Activated T-helper 1 cell treated with anti-CD3 and anti-CD28 coated beads, Interleukin-2, amount 50 U/mL, for 16 hours (primary cell): ENCODE measurements at places on chromosomes 13 and 19.

GRCh38 chr13:29802621-29803020, 47.8 kb downstream of the UBL3 start:
- no peak for DNase-seq

DNA sequence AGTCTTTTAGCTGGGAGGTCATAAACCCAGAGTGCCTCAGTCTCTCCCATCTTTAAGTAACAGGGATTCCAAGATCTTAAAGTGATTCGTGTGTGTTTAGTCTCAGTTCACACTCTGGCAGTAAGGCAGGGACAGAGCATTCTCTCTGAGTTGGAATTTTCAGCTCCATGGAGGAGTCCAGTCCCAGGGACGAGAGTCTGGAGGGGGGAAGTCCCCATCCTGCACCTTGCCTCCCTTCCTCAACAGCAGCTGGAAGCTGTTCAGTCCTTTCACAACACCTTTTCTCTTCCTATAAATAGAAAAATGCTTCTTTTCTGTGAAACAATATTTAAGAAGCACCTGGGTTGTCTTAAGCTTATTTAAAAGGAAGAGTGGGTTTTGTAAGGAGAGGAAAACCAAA, 82.0 kb downstream of the KLF5 start:
- no peak for DNase-seq

- DNase-seq, result no peak
These were observed 8.1 kb upstream of the CSNK1A1L start for GRCh38 chr13:37113534-37113933.

DNA sequence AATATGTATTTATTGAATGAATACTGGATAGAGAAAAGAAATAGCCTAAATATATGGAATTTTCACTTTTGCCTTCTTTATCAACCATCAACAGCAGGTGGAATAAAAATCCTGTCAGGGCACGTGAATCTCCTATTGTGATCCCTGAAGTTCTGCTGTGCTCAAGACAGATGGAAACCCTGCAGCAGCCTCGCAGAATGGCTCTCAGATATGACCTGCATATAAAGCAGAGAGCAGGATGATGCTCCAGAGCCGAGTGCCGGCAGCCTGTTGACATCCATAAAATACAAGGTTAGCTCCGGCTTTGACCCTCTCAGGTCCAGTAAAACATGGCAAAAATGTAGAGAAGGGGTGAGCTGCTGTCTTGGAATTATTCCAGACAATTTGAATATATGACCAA, 659.3 kb downstream of the DIAPH3 start:
- no peak for DNase-seq

DNA sequence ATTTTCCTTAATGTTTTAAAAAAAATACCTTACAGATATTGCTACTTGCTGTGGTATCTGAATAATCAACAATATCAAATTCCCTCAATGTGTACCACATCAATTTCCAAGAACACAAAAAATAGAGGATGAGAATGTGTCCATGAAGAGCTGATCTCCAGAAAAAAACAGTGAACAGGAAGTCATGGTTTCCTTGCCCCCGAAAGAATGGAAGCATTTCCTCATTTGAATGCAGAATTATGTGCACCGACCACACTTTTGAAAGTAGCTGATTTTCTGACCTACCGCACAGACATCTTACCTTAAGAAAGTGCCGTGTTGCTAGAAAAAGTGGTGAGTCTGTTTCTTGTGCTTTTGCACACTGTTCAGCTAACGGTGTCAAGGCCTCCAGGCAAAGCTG, 13.4 kb upstream of the EEF1AKMT1 start:
- no peak for DNase-seq

DNA sequence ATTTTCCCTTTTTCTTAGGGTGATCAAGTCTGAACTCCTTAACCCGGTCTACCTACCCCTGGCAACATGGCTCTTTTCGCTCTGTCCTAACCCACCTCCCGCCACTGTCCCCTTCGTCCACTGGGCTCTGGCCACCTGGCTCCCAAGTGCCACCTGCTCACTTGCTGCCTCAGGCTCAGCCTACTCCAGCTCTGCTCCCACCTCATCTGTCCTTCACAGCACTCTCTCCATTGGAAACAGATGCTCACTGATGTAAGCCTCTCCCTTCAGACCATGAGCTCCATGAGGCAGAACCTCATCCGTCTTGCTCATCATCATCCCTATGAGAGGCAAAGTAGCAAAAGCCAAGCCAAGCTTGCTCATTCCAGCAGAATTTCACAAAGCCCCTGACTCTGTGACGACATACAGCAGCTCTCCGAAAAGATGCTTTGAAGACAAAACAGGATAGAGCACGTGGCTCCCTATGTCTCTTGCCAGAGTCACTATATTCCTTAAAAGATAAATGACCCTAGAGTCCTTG, 35.3 kb upstream of the AMER2 start:
- no peak for DNase-seq

- DNase-seq, result no peak
These were observed 43.4 kb upstream of the PDCD5 start for GRCh38 chr19:32537580-32537979.

- no peak for DNase-seq
These were observed 127.1 kb downstream of the VWA8 start for GRCh38 chr13:41833831-41834230.

DNA sequence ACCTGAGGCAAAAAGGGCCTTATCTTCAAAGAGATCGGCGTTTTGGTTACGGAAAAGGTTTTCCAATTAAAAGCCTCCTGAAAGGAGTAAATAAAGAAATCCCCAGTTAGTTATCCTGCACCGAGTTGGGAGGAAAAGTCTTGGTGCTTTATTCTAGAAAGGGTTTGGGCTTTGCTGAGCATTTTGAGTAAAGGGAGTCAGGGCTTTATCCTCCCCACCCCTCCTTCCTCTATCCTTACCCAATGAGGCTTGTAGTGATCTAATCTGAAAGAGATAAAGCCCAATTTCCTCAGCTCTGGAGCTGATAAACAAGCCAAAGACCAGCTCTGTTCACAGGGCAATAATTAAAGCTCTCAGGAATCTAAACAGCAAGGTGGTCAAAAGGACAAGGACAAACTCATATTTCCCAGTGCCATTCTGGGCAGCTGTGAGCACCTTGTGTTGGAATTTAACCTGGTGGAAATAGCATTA, 188.9 kb upstream of the TSC22D1 start:
- DNase-seq, result no peak

DNA sequence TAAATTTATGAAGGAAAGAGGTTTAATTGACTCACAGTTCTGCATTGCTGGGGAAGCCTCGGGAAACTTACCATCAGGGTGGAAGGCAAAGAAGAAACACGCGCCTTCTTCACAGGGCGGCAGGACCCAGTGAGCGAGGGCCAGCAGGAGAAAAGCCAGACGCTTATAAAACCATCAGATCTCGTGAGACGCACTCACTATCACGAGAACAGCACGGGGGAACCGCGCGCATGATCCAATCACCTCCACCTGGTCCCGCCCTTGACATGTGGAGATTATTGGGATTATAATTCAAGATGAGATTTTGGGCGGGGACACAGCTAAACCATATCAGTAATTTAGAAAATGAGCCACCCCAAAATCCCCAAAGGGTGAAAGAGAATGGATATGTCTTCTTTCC, 187.1 kb downstream of the RAP2A start:
- no peak for DNase-seq

DNA sequence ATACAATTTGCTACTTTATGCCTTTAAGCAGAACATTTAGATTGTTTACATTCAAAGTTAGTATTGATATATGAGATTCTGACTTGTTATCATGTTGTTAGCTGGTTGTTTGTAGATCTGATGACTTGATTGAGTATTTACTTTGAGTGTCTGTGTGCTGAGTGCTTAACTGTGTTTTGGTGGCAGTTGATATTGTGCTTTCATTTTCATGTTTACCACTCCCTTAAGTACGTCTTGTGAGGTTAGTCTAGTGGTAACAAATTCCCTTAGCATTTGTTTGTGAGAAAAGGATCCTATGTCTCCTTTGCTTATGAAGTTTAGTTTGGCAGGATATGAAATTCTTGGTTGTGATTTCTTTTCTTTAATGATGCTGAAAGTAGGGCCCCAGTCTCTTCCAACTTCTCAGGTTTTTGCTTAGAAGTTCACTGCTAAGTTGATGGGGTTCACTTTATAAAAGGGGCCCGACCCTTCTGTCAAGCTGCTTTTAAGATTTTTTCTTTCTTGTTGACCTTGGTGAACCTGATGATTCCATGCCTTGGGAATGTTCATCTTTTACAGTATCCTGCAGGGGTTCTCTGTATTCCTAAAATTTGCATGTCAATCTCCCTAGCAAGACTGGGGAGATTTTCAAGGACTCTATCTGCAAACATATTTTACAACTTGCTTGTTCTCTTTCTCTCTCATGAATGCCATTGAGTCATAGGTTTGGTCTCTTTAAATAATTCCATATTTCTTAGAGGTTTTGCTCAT, 1095.4 kb upstream of the PCDH20 start:
- DNase-seq, result no peak

DNA sequence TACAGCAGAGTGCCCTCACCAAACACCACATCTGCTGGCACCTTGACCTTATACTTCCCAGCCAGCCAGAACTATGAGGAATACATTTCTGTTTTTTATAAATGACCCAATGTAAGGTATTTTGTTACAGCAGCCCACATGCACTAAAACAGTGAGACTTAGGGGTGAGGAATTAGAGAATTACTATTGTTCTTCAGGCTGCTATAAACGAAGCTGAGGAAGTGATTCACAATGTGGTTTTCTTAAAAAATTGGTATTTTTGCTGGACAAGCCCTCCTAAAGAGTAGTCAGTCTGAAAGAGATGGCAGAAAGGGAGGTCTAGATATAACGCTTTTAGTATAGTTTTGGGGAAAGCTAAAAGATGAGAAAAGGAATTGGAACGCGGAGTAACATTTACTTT, 101.0 kb downstream of the SLITRK6 start:
- no peak for DNase-seq

GRCh38 chr13:78409172-78409571, 194.2 kb downstream of the POU4F1 start:
- no peak for DNase-seq

GRCh38 chr13:106096661-106097092, 438.8 kb downstream of the EFNB2 start:
- DNase-seq, result no peak

- DNase-seq, result no peak
These were observed 12.0 kb upstream of the NANOS3 start for GRCh38 chr19:13864667-13865570.

DNA sequence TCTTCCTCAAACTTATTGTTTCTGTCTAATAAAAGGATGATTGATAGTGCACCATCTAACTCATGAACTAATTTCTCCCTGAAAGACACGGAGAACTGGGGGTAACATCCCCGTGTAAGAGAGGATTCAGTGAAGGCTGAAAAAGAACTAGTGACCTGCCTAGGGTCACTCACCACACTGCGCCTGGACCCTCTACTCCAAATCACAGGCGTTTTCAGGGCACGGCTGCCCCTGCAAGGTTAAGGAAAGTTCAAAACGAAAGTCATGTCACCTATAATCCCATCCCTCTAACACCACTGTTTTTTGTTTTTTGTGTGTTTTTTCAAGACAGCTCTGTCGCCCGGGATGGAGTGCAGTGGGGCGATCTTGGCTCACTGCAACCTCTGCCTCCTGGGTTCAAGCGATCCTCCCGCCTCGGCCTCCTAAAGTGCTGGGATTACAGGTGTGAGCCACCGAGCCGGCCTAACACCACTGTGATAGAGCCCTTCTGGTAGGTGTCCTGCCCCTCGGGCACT, 8.7 kb downstream of the URAD start:
- no peak for DNase-seq

DNA sequence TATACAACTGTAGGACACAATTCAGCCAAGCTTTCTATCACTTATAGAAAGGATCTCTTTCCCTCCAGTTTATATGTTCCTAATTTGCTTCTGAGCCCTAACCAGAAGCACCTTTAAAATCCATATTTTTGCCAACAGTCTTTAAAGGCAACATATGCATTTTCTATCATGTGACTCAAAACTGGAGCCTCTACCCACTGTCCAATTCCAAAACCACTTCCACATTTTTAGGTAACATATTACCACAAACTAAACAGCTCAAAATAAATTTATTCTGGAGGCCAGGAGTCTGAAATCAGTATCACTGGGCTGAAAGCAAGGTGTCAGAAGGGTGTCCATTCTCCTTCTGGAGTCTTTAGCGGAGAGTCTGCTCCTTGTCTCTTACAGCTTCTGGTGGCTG, 15.9 kb upstream of the EFNB2 start:
- DNase-seq, result no peak

DNA sequence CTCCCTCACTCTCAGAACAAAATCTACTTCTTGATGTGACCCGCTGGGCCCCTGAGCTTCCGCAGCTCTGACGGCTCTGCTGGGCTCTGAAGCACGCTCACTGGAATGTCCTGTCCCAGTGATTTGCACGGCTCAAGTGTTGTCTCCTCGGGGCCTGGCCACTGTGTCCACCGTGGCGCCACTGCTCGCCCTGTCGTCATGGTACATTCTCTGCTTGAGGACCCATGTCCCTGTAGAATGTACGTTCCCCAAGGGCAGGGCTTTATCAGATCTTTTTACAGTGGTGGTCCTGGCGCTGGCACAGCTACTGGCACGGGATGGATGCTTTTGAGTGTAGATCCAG, 12.1 kb downstream of the KLHL26 start:
- DNase-seq, result no peak

GRCh38 chr13:48165727-48166126, 67.3 kb upstream of the ITM2B start:
- DNase-seq, result no peak

DNA sequence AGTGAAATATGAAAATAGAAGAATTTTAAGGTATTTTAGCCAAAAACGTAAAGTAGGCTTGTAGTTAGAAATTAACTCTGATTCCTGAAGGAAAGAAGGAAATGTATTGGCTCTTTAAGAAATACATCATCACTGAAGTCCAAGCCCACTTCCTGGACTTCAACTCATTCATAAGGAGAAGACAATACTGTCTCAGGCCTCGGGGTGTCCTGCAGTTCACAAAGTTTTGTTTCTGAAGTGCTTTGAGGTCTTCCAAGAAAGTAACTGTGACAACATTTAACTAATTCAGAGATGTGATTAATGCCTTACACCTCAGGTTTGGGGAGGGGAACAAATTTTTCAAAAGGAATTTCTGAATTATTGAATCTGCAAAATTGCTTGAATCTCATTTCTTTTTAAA, 65.8 kb upstream of the STARD13 start:
- no peak for DNase-seq

GRCh38 chr19:5977785-5978605, at the start of gene RANBP3:
Gene RANBP3, minus strand, starts transcription at chr19:5978140. Its CDS starts 58 bp downstream, at chr19:5978082.
- DNase-seq, result peak; percentile 99

- no peak for DNase-seq
These were observed 15.7 kb downstream of the STK11 start for GRCh38 chr19:1220976-1221903.

DNA sequence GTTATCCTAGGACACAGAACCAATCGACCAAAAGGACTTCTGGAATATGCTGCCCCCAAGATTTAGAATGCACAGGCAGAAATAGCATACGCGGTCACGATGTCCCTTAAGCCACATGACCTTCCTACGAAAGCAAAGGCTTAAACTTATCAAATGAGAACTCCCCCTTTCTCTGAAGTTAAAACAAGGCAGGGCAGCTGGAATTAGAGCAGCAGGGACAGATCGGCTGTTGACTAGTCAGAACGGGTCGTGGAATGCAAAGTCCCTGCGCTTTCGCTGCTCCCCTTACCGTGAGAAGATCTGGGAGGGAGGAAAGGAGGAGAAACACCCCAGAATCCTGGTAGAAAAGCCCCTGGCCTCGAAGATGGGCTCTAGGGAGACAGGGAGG, 799 bp upstream of the USPL1 start:
- no peak for DNase-seq
